ENCODE measurements at places on chromosomes 2 and 18.

- DNase-seq = no peak
Observed at GRCh38 chr2:149082735-149083134, 44.2 kb downstream of the LYPD6B start.

GRCh38 chr2:41033127-41033526, 581.2 kb upstream of the SLC8A1 start:
- no peak for DNase-seq

DNA sequence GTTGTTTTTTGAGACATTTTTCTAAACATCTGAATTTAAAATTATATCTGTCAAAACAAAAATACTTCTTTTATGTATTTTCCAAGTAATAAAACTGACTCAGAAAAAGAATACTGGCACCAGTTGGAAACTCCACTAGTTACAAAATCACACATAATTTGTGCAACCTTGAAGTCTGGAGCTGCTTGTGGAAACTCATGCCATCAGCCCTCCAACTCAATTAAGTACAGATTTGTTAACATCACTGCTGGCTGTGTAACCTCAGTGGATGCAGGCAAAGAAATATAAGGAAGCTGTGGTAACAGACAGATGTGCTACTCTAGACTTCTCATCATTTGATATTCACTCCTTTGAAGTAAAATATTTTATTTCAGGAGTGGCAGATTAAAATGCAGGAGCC, 30.0 kb upstream of the RAPH1 start:
- no peak for DNase-seq

GRCh38 chr2:26184555-26185303, 11.8 kb downstream of the GAREM2 start:
- DNase-seq = peak; percentile 41

DNA sequence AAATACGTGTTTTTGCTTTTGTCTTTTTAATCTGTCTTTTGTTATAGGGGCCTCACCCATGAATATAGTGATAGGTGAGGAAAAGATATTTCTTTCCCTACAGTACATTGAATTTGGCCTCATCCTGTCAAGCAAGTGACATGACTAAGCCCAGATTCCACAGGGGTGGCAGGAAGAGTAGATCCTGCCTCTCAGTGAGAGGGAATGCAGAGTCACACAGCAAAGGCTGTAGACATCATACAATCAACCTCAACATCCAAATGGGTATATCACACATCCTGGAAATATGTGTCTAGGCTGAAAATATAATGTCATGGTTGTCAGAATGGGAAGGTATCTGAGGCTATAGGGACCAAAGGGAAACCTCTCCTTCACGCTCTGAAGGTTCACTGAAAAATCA, 269.6 kb downstream of the CDH20 start:
- DNase-seq = no peak

DNA sequence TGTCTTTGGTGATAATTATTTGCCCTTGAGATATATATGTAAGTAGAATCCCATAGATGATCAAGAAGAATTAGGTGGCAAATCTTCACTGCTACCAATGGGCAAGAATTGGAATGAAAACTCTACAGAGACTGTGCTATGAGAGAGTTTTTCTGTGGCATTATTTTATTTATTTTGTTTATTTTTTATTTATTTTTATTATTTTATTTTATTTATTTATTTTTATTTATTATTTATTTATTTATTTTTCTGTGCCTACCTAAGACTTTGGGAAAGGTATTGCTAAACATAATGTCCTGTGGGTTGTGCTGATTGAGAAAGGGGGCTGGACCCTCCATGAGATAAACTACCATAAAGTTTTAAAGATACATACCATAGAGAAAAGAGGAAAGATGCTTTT, 16.6 kb upstream of the NR4A2 start:
- DNase-seq = no peak
